ENCODE measurements at places on chromosomes 4 and X. TPM values are rescaled to one million over a fixed set of nuclear protein-coding genes. Genes with fewer than 3 reads are reported as not detected.

Gene COPS4
- total RNA-seq, result 23.7 TPM

Gene DCAF4L1
- 0.06 TPM for total RNA-seq

Gene NUDT11
- 1.7 TPM for total RNA-seq

Gene CT45A2
- not detected for total RNA-seq

Gene SYP
- 6.9 TPM for total RNA-seq

Gene USP17L10
- not detected for total RNA-seq

Gene CDS1
- 47.1 TPM for total RNA-seq

Gene CT45A3
- total RNA-seq, result not detected

Gene MTNR1A
- total RNA-seq, result 3.3 TPM

Gene KIAA1210
- not detected for total RNA-seq

Gene BCLAF3
- 20.3 TPM for total RNA-seq
